ENCODE measurements at places on chromosomes 5 and 9.

DNA sequence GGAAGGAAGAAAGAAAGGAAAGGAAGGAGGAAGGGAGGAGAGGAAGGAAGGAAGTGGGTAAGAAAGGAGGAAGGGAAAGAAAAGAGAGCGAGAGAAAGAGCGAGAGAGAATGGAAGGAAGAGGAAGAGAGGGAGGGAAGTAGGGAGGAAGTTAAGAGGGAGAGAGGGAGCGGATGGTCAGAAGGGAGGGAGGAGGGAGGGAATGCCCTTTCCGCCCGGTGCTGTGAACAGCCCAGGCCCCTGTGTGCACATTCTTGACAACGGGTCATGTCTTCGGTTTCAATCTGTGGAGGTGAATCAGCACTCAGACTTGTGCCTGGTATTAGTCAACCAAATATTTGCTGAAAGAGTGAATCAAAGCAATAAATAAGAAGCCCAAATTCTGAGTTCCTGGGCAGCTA is 39.2 kb downstream of the PRUNE2 start:
- DNase-seq: no peak

GRCh38 chr9:129835860-129836223 is 584 bp downstream of the USP20 start:
- no peak for DNase-seq

- no peak for DNase-seq
These were observed 19.7 kb upstream of the CPLX2 start for GRCh38 chr5:175851727-175852126.

DNA sequence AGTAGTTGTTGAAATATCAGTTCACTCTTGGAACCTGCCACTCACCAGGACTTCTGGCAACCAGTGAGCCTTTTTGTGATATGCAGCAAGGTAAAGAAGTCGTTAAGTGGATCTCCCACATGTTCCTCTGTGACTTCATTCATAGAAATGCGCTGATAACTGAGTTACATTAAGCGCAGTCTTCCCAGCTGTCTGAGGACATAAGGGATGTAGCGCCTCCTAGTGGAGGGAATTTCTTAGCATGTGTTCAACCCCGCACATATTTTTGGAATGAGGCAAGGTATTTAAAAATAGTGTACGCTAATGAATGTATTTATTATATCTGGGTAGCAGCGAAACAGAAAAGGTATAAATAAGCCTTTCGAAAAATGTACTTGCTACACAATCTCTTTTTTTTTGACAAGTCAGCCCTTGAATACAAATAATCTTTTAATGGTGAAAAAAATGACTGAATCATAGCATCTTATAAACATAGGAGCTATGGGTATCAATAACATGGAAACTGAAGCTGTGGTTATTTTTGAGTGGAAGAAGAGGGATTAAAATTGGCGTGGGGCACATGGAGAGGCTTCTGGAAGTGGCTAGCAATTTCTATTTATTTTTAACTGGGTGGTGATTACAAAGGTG is 38.0 kb downstream of the PALM2AKAP2 start:
- peak; percentile 86 for DNase-seq

DNA sequence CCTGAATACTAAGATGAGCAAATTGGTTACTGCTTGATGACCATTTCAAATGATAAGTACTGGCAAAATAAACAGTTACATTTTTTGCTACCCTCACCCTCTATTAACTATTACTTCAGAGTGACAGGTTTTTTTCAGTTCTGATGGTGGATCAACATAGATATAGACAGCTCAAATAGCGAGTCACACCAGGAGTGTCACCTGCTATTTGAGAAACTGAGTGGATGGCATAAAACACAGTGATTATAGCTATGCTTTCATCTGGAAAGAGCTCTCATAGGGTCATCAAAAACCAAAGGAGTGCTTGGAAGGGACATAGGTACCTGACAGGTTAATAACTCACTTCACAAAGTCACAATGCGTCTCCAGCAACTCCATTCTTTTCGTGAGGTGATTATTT is 244.5 kb upstream of the C9orf72 start:
- DNase-seq: no peak

DNA sequence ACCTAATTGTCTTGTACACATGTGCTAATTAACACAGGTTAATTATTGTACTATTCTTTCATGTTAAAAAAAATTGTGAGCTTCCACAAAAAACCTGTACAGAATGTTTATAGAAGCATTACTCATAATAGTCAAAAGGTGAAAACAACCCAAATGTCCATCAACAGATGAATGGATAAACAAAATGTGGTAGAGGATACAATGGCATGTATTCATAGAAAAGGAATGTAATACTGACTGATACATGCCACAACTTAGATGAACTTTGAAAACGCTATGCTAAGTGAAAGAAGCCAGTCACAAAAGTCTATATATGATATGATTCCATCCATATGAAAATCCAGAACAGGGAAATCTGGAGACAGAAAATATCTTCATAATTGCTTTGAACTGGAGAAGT is 25.6 kb downstream of the RRAGA start:
- DNase-seq: no peak
